ENCODE measurements at places on chromosomes 1 and 21.

DNA sequence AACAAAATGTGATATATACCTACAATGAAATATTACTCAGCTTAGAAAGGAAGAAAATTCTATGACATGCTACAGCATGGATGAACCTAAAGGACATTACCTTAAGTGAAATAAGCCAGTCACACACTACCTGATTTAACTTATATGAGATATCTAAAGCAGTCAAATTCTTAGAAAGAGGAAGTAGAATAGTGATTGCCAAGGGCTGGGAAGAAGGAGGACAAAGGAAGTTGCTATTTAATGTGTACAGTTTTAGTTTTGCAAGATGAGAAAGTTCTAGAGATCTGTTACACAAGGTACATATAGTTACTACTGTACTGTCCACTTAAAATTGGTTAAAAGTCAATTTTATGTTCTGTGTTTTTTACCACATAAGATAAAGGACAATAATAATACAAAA is 87.5 kb upstream of the KCTD3 start:
- H3K4me3 ChIP-seq = no peak overlapping the region
- H3K27ac ChIP-seq = no peak overlapping the region
- no peak for DNase-seq
- H3K27me3 ChIP-seq = no peaks in the 10 kb centered on the region
- H3K4me1 ChIP-seq = no peaks in the 10 kb centered on the region

- no peak overlapping the region for H3K27ac ChIP-seq
- no peaks in the 10 kb centered on the region for H3K27me3 ChIP-seq
- DNase-seq = no peak
- no peak overlapping the region for H3K4me3 ChIP-seq
- H3K36me3 ChIP-seq = no peaks in the 10 kb centered on the region
Measured at GRCh38 chr1:63622849-63623566, 29.8 kb downstream of the PGM1 start.

GRCh38 chr1:232435729-232436128 is 194.2 kb downstream of the SIPA1L2 start:
- no peaks in the 10 kb centered on the region for H3K36me3 ChIP-seq
- H3K27me3 ChIP-seq = no peaks in the 10 kb centered on the region
- H3K4me1 ChIP-seq = no peaks in the 10 kb centered on the region
- DNase-seq = no peak

DNA sequence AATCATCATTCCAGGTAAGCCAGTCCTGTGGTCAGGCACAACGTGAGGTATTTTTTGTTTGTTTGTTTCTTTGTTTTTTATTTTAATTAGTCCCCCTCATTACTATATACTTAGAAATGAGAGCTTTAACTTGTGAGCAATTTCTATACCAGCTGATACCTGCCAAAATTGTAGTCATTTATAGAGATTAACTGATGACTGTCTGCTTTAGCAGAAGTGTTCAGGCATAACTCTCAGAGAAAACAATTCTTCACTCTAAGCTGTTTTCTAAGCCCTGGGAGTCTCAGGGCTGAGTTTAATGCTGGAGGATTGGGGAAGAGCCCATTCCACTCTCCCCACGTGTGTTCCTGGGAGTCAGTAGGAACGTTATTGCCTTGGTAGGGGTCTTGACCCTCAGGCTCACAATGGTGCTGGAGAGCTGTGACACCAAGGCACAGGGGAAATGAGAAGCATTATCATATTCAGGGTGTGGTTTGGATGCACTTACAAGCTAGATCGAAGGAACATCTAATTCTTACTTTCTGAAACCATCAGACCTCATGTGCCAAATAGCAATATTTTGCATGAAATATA is 168.2 kb downstream of the CLIC6 start:
- H3K36me3 ChIP-seq = peaks cover 8% of the 10 kb centered on the region
- H3K27me3 ChIP-seq = no peaks in the 10 kb centered on the region
- DNase-seq = no peak

DNA sequence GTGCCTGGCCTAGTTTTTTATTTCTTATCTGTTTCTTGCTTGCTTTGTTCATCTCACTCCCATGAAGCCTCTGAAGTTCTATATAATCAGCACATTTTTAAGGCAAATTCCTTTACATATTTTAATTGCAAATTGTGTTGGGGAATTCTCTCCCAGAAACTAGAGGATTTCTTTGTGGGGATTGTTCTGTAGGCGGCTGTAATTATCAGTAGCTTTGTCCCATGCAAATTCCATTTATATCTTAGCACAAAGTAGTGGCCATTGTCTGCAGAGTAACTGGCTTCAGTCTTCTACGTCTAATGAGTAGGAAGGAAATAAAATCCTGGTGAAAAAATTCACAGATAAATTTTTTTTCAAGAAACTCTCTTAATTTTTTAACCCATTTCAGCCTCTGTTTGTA is 35.7 kb downstream of the CLEC20A start:
- no peak for DNase-seq
- no peaks in the 10 kb centered on the region for H3K4me1 ChIP-seq
- no peaks in the 10 kb centered on the region for H3K36me3 ChIP-seq
- H3K27ac ChIP-seq = no peak overlapping the region
- no peaks in the 10 kb centered on the region for H3K27me3 ChIP-seq

DNA sequence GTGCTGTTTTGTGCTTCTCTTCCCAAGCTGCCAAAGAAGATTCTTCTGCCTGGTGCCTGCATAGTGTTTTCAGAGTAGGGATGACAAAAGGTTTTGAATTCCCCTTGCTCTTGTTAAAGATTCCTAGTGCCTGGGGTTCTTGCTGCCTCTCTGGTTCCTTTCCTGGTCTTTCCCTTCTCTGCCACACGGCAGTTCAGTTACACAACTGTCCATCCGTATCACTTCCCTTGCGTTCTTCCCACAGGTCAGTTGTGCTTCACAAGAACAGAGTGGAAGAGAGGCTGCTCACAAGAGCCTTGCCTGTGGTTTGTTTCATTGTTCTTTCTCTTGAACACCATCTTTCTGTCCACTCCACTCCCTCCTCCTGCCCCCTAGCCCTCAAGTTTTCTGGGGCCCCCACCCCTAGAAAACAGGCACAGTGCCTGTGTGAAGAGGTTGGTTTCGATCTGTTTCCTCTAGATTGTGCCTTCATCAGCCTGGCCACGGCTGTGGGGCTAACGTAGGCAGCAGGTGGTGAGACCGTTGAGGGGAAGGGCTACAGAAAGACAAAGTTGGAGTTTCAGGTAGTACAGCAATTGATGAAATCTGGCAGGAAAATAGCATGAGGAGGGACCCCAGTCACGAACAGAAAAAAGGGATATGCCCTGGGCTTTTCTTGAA is 5.8 kb downstream of the VASH2 start:
- H3K27ac ChIP-seq = no peak overlapping the region
- 0 out of 2 replicates have a peak, but pooled peaks cover under 1% of the 10 kb centered on the region for H3K4me1 ChIP-seq
- no peak for DNase-seq
- no peaks in the 10 kb centered on the region for H3K27me3 ChIP-seq
- no peak overlapping the region for H3K4me3 ChIP-seq

Measured in HCT116 (cell line).